ENCODE measurements at places on chromosomes 6 and 20.

GRCh38 chr6:67694127-67694526 lies 941.0 kb upstream of the ADGRB3 start:
- DNase-seq: no peak

DNA sequence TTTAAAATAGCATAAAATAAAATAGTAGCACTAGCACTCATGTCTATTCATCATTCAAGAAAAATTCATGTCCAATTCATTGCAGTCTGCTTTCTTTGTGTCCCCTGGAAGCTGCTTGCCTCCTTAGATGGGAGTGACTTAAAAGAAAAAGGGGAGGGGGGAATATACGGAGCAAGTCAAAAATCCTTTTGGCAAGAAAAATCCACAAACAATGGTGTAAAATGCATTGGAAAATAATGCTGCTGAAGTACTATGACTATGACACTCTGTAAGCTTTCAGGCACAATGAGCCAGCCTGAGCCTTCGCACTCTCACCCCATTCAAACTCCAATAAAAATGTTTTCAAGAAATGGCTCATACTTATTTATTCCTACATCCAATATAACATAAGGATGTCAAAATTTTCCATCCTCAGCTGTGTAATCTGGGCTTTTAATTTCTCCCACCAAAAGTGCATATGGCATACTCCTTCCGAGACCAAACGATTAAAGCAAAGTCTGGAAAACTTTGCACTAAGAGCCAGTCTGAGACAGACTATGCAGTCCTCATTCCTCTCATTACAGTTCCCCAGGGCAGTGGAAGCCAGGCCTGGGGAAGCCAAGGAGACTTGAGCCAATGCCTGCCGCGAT lies 790 bp downstream of the NEDD9 start:
- no peak for DNase-seq

DNA sequence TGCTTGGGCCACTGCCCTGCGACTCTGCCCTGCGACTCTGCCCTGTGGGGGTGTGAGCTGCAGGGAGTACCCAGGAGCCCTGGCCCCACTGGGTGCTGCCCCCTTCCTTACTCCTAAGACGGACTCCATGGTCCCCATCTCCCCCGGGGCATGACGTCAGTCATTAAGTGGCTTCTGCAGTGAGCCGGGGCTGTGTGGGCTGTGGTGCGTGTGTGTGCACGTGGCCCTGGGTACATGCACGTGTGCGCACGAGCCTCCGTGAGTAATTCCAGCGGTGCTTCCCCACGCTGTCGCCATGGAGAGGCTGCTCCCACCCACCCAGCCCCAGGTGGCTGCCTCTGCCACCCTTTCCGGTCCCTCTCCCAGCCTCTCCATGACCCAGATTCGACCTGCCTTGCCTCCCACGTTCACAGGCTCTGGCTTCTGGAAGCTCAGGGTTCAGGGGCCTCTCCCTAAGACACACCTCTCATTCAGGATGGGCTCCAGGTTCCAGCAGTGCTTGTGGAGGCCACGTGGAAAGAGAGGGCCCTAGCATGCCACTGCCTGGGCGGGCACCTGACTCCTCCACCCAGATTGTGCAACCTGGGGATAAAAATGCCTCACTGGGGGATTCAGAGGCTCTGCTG lies 88.3 kb downstream of the DLGAP4 start:
- no peak for DNase-seq

DNA sequence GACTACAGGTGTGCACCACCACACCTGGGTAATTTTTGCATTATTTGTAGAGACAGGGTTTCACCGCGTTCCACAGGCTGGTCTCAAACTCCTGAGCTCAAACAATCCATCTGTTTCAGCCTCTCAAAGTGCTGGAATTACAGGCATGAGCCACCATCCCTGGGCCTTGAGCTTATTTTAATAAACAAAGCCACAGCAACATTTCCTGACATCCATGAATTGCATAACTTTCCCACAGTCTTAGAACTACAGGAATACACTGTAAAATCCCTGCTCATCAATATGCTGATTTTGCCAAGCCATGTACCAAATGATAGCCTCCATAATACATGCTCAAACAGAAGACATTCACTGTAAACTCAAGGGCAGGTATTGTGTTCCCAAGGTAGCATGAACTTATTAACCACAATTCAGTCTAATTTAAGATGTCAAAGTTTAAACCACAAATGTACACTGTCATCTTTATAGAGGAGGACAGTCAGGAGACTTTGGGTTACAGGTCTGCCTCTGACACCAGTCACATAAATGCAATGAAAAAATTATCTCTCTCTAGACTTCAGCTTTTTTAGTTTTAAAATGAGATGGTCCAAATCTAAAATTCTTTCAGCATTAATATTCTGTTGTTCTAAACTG lies 40.0 kb downstream of the NUDT3 start:
- DNase-seq: no peak

DNA sequence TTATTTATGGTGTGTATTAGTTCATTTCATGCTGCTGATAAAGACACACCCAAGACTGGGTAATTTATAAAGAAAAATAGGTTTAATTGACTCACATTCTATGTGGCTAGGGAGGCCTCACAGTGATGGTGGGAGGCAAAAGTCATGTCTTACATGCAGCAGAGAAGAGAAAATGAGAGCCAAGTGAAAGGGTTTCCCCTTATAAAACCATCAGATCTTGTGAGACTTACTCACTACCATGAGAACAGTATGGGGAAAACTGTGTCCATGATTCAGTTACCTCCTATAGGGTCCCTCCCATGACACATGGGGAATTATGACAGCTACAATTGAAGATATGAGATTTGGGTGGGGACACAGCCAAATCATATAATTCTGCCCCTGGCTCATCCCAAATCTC lies 150.0 kb upstream of the AHI1 start:
- no peak for DNase-seq

DNA sequence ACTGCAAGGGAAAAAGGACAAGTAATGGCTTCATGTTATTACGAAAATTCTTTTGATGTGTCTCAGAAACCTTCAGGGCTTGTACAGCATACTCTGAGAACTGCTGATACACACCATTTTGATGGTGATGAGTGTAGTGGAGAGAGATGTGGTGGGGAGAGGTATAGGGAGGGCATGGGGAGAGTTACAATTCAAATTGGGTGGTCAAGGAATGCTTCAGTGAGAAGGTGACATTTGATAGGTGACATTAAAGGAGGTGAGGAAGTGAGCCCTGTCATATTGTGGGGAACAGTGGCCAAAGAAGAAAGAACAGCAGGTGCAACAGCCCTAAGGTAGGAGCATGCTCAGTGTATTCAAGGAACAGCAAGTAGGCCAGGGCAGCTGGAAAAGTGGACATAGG lies 318.9 kb downstream of the CLIC5 start:
- DNase-seq: no peak

DNA sequence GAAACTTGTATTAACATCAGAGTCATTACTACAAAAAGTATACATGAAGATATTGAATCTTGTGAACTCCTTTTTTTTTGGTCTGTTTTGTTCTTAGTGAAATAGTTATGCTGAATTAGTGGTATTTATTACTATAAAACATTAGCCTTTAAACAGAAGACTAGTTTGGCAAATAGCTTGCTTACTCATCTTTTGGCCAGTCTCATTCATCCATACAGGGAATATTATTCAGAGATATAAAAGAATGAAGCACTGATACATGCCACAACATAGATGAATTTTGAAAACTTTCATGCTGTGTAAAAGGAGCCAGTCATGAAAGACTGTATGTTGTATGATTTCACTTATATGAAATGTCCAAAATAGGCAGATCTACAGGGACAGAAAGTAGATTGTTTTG lies 205.9 kb downstream of the ZFAND3 start:
- no peak for DNase-seq

- peak; percentile 43 for DNase-seq
These were observed 44.9 kb upstream of the SUPT3H start for GRCh38 chr6:45422503-45423110.

DNA sequence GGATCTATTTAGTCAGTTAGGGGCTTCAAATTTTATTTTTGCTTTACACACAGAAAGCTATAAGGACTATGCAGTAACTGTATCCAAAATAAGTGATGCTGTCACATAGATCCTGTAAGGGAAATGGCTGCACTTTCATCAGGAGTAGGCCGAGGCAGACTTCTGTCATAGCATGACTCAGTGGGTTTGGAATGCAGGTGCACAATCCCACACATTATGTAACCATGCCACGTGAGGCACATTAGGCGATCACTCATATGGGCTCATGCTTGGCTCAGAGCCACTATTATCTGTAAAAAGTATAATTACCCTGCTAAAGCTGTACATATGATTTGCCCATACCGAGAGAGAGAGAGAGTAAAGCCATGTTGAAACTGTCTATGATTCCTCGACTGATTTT lies 1189.4 kb upstream of the EYS start:
- DNase-seq: no peak

DNA sequence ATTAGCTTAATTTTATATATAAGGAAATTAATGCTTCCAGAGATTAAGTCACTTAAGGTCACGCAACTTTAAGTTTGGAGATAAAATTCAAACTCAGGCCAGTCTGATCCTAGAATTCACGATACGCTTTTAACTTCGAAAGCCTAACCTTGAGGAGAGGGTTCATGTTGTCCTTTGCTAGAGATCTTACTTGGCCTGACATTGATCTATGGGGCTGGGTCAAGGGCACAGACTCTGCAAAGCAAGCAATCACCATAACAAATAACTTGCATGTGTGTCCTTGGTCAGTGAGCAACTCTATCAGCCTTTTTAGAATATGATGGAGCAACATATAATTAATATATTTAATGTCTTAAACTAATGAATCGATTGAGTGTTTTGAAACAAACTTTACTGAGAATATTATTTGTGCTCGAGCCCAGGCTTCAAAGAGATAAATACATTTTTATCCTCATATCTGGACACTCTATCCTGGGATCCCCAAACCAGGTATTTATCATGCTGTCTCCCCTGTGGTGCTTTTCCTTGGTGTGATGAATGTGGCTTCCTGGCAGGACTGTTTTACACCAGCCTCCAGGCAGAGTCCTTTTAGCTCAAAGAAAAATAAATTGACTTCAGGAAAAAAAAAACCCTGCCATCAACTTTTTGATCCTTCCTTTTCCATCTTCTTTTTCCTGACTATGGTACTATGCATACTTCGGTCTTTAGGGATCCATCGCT lies 29.1 kb downstream of the RPS12 start:
- no peak for DNase-seq

- no peak for DNase-seq
These were observed 57.0 kb upstream of the GNRH2 start for GRCh38 chr20:2986466-2986865.

DNA sequence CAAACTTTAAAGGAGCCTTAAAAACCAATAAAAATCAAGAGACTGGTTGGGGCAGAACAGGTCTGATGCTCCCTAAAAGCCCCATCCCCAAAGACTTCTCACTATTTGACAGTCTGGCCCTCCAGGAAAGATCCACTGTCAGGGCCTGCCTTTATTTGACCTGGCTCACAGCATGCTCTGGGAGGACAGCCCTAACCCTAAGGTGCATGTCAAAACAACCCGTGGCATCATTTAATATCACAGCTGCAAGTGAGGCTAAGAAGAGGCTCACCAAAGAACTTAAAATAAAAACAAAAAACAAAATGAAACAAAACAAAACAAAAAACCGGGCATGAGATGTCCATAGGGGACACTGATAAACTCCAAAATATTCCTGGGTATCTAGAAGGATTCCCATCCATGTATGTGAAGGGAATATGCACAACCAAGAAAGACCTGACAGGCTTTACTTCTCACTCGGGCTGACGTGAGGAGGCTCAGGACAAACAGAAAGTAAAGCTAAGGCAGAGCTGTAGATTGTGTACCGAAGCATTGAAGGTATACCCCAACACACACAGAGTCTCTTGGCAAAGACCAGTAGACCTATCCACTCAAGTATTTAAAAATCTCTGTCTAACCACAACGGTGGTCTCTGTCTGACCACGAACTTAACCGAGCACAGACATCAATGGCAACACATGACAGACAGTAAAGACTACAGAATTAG lies 57.3 kb downstream of the AHI1 start:
- DNase-seq: no peak

- DNase-seq: no peak
These were observed 31.6 kb downstream of the SLC2A4RG start for GRCh38 chr20:63771046-63771707.

GRCh38 chr6:21881969-21882465 lies 288.5 kb downstream of the SOX4 start:
- no peak for DNase-seq

GRCh38 chr20:44131704-44132103 lies 55.3 kb downstream of the JPH2 start:
- no peak for DNase-seq

GRCh38 chr6:145015739-145016558 lies 719.4 kb downstream of the EPM2A start:
- no peak for DNase-seq

GRCh38 chr6:41037107-41037900 lies 1.7 kb downstream of the UNC5CL start:
- DNase-seq: no peak

GRCh38 chr6:2133716-2134310 lies 111.6 kb downstream of the GMDS start:
- DNase-seq: no peak

DNA sequence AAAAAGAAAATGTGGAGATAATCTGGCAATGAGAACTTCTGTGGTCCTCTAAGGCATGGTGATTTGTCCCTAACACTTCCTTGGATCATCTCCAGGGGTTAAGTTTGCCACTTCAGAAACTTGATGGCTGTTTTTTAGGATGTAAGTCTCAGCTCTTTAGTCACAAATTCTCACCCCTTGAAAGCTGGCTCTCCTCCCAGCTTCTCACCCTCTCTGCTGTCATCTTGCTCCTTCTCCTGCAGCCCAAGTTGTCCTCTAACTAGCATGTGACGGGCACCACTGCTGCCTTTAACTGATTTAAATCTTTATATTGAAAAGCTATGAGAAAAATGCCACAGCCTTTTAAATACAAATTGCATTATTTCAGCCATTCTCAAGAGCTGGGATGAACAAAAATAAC lies 107.8 kb downstream of the MAP3K5 start:
- no peak for DNase-seq

DNA sequence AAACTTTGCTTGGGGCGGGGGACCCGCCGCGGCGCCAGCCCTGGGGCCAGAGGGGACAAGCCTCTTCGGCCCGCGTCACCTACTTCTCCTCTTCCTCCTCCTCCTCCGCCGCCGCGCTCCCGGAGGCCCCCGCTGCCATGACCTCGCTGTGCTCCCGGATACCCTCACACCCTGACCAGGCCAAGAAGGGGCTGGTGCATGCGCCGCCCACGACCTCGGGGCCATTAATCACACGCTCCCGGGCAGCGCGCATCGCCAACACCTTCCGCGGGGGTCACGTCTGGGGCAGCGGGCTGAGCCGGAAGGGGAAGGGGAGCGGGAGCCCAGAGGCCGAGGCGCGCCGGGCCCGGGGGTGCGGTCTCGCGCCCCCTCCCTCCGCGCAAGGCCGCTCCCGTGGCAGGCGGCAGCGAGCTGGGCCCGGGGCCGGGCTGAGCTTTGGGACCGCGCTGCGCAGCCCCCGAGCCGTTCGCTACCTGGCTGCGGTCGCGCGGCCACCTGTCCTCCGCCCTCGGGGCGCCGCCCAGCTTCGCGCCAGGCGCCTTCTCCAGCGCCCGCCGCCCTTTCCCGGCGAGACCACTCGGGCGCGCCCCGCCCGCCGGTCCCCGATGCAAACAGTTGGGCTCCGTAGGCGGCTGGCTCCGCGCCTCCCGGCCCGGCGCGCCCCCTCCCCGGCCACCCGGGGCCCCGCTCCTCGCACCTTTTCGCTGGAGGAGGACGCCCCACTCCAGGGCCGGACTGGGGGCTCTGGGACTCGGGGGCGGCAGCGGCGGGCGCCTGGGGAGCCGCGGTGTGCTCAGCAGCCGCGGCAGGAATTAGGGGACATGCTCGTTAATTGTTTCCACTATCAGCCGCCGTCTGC lies 575 bp upstream of the CNR1 start:
- no peak for DNase-seq

GRCh38 chr6:148471624-148472159 lies 129.1 kb downstream of the SASH1 start:
- DNase-seq: no peak
